ENCODE measurements at places on chromosomes 3 and 15. TPM values are rescaled to one million over a fixed set of nuclear protein-coding genes. Genes with fewer than 3 reads are reported as not detected.

Gene ADAMTS17
- total RNA-seq = 1.5 TPM

Gene LRRC3B
- not detected for total RNA-seq

Gene EIF2B5
- total RNA-seq = 9.3 TPM

Gene WNT5A
- 13.1 TPM for total RNA-seq

Gene TCAIM
- total RNA-seq = 16.2 TPM

Gene ZNF80
- total RNA-seq = not detected

Gene KLHL6
- total RNA-seq = not detected

Gene DLEC1
- total RNA-seq = 0.12 TPM

Gene LDHAL6B
- not detected for total RNA-seq

Gene ARL8B
- total RNA-seq = 29.1 TPM

Gene XCR1
- total RNA-seq = not detected

Gene TBC1D23
- total RNA-seq = 27.3 TPM

Gene THPO
- total RNA-seq = not detected

Gene MDFIC2
- total RNA-seq = not detected

Gene GPR27
- not detected for total RNA-seq

Gene SERPINI1
- 1.3 TPM for total RNA-seq

Gene SYNPR
- not detected for total RNA-seq

Gene ISL2
- 0.12 TPM for total RNA-seq

Gene CCR2
- total RNA-seq = not detected

Gene TMEM207
- total RNA-seq = not detected

Gene RASGRF1
- total RNA-seq = 0.12 TPM

Gene ZDHHC23
- not detected for total RNA-seq

Data from pericardium fibroblast (primary cell).